ENCODE measurements at places on chromosomes 2 and 18. TPM values are rescaled to one million over a fixed set of nuclear protein-coding genes. Genes with fewer than 3 reads are reported as not detected.

DNA sequence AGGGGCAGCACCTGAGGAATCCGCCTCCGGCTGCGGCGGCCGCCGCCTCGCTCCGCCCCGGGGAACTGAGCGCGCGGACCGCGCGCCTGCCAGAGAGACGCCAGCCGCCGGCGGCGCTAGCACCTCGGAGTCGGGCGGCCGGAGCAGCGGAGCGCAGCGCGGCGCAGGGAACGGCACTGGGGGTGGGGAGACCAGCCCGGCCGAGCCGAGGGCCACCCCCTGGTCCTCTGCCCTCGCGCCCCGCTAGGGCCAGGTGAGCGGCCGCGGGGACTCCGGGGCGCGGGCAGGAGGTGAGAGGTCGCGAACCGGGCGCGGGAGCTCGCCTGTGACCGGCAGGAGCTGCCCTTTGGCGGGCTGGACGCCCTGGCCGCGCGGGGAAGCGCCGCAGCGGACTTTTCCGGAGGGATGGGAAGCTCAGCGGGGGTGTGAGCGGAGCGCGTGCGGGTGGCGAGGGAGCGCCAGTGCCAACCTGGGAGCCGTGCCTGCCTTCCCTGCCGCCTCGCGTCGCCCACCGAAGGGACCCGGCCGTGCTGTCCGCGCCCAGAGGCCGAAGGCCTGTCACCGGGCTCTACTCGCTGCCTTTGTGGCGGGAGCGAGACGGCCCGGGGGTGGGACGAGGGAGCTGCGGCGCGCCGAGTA is at the start of gene GREB1L:
Gene GREB1L (plus strand): TSS at position 92 of the 639 bp plus-strand sequence. CDS start 141,287 bp downstream, outside the sequence.
- DNase-seq: peak; percentile 85

DNA sequence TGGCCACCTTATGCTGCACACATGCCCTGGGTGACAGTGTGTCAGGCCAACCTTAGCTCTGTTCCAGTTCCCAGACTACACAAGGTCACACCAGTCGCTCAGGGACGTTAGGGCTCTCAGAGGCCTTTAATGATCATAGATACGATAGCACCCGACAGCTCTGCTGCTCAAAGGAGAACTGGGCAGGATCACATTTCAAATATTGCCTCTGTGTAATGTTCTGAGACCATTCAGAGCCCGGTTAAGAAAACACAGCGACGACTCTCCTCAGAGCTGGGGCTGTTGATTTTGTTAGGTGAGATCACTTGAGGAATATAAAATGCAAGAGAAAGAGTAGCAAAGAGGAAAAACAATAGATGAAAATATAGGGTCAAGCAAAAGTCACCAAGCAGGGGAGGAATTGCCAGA is 166.6 kb upstream of the TANK start:
- DNase-seq: no peak

FEV gene
- not detected for total RNA-seq

SLC30A3 gene
- 0.23 TPM for total RNA-seq

DNA sequence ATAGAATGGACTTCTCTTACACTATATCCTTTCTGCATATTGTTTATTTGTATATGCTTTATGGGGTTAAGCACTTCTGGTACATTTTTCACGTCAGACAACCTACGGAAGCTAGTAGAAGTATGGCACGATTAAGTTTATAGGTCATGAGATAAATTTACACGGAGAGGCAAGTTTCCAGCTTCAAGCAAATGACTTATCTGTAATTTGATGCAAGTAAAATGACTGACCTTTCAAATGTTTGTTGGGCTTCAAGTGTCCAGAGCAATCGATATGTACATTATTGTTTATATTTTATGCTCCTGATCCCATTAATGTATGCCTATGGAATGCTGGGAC is 97.5 kb upstream of the EFEMP1 start:
- DNase-seq: no peak

DNA sequence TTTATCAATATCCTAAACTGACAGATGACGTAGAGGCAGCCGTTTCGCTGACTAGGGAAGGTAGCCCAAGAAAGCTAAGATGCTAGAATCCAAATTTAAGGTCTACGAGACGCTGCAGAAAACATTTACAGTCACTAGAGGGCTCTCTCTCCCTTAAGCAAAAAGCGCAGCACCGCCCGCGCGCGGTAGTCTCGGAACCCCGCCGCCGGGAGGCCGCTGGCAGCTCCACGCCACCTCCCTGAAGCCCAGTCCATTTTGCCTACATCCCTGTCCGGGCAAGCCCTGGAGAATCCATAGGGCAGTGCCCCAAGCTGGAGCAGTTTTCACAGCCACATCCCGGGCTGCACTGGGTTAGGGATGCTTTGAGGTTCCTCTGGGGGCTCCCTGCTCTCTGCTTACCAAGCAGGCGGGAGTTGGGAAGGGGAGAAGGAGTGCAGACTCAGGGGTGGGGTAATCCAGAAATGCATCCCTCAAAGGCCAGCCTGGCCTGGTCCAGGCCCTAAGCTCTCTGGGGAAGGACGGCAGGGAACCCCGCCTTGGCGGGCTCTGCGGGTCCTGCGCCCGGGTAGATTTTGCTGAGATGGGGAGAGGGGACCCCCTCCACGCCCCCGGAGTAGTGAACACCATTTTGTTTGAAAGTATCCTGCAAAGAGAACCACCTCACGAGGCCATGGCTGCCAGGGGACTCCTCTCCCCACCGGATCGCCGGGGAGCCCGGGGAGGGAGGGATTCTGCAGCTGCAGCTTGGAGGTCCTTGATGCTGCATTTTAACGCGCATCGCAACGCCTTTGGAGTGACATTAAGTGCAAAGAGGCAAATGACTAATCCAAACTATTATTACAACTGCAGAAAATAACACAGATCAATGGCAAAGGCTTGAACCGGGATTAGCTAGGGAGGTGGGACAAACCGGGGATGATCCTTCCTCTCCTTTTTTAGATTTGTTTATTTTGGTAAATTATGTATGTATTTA is 1.3 kb upstream of the DPYSL5 start:
- DNase-seq: peak; percentile 63

MC2R gene
- total RNA-seq: 0.05 TPM

GRCh38 chr2:152054593-152054992 is 44.3 kb downstream of the CACNB4 start:
- no peak for DNase-seq

OTX1 gene
- 0.20 TPM for total RNA-seq

DNA sequence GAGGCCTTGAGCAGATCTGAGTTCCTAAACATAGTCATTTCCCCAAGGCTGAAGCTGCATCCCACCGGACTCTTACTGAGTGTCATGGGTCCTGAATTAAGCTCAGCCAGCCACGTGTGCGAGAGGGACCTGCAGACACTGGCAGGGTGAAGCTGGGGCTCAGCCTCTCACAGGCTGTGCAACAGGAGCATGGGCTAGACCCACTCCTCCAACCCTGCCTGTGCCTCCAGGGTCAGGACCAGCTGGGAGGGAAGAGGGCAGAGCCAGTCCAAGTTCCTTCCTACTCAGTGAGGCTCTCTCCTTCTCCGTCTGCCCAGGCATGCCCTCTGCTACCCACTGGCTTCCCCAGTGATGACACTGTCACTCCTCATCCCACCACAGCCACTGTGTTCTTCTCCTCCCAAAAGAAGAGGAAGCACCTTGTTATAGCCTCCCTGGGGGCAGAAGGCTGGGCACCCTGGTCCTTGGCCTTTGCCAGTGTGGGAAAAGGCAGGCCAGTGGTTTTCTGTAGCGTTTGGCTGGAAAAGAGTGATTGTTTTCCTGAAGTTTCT is 78.9 kb downstream of the KCNF1 start:
- DNase-seq: no peak

TEX44 gene
- not detected for total RNA-seq

- no peak for DNase-seq
Observed at GRCh38 chr2:237546040-237546875, 20.1 kb upstream of the PRLH start.

DNA sequence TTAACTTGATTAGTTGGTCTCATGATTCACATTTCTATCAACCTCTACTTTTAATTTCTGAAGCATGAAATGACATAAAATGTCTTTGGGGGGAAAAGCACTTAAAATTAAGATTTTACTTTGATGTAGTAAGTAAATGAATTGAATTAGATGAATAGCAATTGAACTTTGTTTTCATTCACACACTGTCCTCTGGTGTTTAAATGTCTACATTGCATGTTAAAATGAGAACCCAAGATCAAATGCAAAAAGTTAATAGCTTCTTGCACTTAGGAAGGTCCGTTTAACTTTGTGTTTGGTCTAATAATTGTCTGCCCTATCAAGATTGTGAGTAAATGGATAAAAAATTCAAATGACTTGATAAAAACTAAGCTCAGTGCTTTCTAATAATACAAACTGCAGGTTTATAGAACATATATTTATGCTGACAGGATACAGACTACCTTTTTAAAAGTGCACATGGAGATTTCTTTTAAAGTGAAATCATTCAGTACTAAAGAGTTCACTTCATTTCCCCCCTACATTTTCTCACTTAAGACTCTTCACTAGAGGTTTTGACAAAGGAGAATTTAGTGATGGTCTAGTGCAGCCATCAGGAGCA is 156.2 kb upstream of the NABP1 start:
- DNase-seq: no peak

DNA sequence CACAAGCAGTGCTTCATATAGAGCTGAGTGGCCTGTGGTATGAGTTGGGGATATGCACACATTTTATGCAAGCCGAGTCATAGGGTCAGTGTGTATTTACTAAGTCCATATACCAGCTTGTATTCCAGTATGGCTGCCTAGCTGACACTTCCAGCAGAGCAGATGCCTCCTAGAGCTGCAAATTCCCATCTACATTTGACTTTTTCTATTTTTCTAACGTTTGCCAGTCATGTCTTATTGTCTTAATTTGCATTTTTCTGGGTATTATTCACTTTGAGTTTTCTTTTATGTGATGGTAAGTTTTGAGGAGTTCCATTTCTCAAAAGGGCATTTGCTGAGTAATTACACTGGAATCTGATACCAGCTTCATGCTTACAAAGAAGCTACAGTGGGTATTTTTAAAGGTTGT is 334.5 kb upstream of the CDH2 start:
- no peak for DNase-seq

- no peak for DNase-seq
Observed at GRCh38 chr2:18117592-18117991, 239.1 kb downstream of the KCNS3 start.
